ENCODE measurements at places on chromosomes 2 and 18.

- peak; percentile 68 for DNase-seq
These were observed 79.4 kb upstream of the ASB18 start for GRCh38 chr2:236343400-236344161.

DNA sequence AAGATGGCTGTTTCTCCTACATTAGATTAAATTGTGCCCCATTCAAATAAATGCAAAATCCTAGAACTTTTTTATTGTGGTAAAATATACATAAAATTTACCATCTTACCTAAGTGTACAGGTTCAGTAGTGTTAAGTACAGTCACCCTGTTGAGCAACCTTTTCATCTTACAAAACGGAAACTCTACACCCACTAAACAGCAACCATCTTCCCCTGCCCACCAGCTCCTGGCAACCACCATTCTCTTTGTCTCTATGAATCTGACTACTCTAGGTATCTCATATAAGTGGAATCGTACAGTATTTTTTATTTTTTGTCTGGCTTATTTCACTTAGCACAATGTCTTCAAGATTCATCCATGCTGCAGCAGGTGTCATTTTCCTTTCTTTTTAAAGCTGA is 53.0 kb downstream of the ASXL2 start:
- peak; percentile 72 for DNase-seq

DNA sequence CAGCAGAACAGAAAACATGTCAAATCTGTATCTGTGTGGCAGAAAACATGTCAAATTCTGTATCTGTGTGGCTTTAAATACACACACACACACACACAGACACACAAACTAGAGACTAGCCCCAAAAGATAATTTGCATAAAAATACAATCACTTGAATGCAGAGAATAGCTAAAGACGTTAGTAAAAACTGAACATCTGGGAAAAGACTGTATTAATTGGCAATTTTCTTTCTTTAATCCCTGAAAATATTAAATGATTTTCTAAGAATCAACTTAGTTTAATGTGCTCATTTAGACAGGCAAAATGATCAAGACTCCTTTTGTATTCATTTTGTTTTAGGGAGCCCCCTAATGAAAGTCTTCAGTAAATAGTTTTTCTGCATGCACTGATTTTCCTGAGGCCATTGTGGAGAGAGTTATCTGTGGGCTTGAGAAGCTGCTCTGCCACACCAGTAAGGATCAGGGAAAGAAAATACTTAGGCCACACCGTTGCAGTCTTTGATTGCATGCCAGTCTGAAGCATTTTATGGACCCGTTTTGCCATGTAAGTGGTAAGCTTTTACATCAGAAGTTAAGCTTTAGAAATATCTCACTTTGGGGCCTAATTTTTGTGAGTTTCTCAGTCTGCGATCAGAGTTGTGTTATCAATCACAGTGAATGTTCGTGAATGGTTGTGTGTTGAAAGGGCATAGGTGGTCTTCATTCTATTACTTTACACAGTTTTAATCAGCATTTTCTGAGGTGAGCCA is 2.2 kb downstream of the SPATS2L start:
- DNase-seq: no peak

DNA sequence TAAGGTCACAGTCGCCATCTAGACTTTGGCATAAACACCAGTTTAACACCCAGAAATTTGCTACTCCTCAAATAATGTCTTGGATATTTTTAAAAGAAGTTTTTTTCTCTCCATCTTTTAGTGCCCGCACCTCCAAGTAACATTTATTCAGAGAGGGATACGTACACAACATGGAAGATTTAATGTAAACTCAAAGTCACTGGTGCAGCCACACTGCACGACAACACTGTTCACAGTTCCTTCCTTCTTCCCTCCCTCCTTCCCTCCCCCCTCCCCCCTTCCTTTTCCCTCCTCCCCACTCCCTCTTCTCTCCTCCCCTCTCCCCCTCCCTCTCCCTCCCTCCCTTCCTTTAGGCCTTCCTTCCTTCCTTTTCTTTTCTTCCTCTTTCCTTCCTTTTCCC is 56.5 kb downstream of the NPPC start:
- DNase-seq: no peak

- no peak for DNase-seq
These were observed 111.9 kb downstream of the RGPD3 start for GRCh38 chr2:106356291-106356690.

Data from activated CD8-positive, alpha-beta memory T cell treated with anti-CD3 and anti-CD28 coated beads, Interleukin-2, amount 10 ng/mL, durations not matched to agents 7 days and 5 days (primary cell).